ENCODE measurements at places on chromosomes 7 and 10.

DNA sequence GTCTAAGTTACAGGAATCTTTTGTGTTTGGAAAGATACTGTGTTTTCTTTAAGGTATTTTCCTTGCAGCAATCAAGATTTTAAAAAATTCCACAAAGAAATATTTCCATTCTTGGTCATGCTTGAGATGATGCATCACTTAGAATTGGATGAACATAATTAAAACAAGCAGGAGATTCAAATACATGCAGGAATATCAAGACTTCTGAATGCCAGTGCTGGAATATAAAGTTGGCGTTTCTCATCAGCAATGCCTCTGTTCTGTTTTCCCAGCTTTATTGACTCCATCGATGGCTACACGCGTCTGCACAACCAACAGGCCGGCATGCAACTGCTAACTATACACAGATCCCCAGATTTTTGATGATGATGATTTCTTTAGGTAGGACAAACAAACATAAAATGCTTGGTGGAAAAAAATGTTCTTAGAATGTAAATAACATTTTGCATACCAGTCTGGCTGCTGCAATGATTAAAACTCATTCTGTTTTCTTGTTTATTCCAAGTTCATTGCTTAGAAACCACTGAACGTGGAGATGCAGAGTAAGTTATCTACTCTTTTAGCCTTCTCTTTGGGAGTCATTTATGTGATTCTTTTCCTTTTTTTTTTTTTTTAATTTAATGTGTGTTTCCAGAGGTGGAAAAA lies 91.3 kb upstream of the FAM171A1 start:
- no peak for DNase-seq

DNA sequence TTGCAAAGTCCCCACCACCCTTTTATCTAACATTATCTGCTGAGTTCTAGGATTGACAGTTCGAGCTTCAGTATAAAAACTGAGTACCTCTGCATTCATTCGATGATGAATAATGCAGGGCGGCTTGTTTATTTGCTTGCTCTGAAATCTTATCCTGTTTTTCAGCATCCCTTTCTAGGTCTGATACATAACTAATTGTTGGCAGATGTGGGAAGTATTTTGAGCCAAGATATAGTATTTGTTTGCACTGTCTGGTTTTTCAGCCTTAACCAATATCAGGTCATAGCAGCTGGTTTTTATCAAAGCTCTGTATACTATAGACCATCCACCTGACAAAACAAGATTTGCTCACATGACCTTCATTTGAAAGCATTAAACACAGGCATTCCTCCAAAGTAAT lies 161.4 kb downstream of the TFEC start:
- peak; percentile 8 for DNase-seq

DNA sequence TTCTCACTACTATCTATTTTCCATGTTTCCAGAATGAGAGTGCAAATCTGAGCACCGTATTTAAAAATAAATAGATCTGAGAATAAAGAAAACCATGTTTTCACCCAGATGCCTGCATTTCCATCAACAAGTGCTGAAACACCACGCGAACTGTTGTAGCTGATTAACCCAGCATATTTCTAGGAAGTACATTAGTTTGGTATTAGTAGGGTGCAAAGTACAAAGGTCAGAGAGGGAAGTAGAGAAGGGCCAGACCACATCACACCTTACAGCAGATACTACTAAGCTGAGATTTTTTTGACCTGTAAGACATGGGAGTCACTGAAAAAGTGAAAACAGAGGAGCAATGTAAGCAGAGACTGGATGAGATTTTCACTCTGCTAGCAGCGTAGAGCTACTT lies 181.3 kb downstream of the IMMP2L start:
- DNase-seq: no peak

- peak; percentile 57 for DNase-seq
These were observed 6.9 kb upstream of the SH2B2 start for GRCh38 chr7:102279537-102280400.

- DNase-seq: no peak
These were observed 41.6 kb downstream of the TSPAN15 start for GRCh38 chr10:69492746-69493462.

GRCh38 chr10:33571616-33572015 lies 237.1 kb upstream of the NRP1 start:
- DNase-seq: no peak

DNA sequence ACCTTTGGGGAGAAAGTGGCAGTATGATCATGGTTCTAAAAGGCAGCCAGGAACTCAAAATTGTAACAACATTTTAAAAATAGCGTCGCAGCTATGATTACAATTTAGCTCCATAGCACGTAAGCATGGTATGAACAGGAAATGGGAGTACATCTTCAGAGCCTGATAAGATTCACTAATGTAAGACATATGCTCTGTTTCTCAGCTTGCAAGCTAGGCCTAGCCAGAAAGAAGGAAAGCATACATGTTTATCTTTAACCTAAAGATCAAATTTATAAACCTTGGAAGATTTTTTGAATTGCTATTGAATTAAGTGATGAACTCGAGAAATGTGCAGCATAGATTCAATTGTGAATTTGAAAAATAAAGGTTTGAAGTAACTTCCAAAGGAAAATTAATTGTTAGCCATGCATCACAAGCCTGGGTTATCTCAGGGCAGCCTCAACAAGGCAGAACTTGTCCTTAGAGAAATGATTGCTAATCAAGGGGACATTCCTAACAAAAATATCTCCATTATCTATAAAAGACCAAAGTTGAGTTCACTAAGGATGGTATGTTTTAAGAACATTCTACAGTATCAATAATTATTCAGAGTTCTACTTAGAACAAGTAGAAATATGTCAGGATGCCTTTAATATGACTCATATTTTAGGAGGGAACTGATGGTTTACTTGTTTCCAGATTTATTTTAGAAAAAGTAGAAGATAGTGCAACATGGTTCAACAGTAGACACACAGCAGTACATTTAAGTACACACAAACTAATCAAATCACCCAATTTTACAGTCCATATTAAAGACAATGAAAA lies 38.8 kb upstream of the SEPTIN7 start:
- DNase-seq: no peak

GRCh38 chr10:75400163-75400770 lies 1.3 kb downstream of the ZNF503 start:
- peak; percentile 49 for DNase-seq

GRCh38 chr7:80393786-80394185 lies 118.1 kb downstream of the GNAT3 start:
- DNase-seq: no peak

DNA sequence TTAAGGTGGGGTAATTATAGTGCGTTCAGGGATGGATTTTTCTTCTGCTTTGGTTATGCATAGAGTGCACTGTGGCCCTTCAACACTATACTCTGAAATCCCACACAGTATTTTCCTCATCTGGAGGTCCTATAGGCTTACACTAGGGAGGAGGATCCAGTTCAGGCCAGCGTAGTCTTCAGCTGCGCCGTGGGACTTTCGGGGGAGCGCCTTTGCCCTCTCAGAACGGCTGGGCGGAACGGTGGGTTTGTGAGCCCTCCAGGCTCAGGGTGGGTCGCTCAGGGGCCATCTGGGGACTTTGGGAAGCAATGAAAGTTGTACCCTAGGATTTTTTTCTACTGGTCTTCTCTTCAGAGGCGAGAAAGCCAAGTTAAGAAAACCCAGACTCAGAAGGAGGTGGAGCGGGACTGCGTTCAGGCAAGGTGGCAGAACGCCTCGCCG lies 652 bp upstream of the VPS26A start:
- no peak for DNase-seq
